Activated CD4-positive, alpha-beta T cell treated with anti-CD3 and anti-CD28 coated beads, Interleukin-2, amount 50 U/mL, for 16 hours (primary cell): ENCODE measurements at places on chromosomes 3 and 15.

DNA sequence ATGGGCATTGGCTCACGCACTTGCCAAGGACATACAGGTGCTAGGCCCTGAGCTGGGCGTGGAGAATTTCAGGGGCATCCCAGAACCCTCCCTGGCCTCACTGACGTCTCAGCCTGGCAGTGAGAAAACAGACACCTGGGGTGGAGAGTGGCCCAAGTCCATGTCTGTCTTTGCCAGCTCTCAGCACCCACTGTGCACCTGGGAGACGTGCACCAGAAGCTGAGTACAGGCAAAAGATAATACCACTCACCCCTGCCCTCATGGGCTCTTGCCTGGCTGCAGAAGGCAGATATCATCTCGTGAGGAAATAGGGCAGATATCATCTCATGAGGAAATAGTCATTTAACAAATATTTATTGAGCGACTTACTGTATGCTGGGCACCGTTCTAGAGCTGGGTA, 8.0 kb downstream of the LOXL1 start:
- DNase-seq: no peak

GRCh38 chr3:136637176-136637575, 115.0 kb downstream of the STAG1 start:
- DNase-seq: no peak

GRCh38 chr15:87267798-87268197, 988.7 kb downstream of the NTRK3 start:
- no peak for DNase-seq

- DNase-seq: peak; percentile 47
Measured at GRCh38 chr3:109532257-109533216, 195.2 kb upstream of the DPPA4 start.
